IMR-90 (cell line): ENCODE measurements at places on chromosomes 4 and X. TPM values are rescaled to one million over a fixed set of nuclear protein-coding genes. Genes with fewer than 3 reads are reported as not detected.

The F8A2 gene
- not detected in 2 replicates for total RNA-seq

DNA sequence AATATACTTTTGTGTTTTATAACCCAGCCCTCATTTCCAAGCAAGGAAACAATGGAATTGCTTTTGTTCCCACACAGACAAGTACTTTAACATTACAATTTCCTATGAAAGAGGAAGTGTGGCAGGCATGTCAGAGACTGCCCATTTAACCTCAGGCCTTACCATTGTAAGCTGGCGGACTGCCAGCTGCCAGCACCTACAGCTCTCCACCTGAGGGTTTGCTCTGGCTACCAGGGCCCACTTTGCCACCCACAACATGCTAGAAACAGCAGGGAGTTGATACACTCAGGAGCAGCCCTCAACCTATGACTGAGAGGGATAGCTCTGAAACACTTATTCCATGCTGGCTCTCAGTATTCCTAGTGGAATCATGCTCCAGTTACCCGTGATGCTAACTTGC lies 152.3 kb upstream of the PRDX4 start:
- DNase-seq: no peak

GRCh38 chr4:167873496-167873895 lies 218.8 kb upstream of the ANXA10 start:
- no peak for DNase-seq

DNA sequence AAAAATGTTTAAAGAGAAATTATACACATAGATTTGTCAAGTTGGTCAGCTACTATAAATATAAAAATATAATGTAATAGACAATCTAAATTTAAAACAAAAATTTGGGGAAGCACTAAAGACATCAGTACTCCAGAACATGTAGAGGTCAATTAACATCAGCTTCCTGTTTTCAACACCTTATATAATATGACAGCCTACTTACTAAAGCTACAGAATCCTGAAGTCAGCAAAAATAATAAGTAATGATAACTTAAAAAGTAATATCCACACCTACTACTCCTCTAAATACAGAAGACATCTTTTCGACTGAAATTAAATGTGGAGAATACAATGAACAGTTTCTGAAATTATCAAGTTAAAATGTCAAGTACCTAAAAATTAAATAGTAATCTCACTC lies 118.6 kb downstream of the LRBA start:
- DNase-seq: no peak

The DRP2 gene
- total RNA-seq: 6.9 and 7.0 TPM in 2 replicates

The DCK gene
- 7.0 and 14.4 TPM in 2 replicates for total RNA-seq

The CYTL1 gene
- 1.3 and 1.4 TPM in 2 replicates for total RNA-seq

The CLCN4 gene
- 3.9 and 4.5 TPM in 2 replicates for total RNA-seq

DNA sequence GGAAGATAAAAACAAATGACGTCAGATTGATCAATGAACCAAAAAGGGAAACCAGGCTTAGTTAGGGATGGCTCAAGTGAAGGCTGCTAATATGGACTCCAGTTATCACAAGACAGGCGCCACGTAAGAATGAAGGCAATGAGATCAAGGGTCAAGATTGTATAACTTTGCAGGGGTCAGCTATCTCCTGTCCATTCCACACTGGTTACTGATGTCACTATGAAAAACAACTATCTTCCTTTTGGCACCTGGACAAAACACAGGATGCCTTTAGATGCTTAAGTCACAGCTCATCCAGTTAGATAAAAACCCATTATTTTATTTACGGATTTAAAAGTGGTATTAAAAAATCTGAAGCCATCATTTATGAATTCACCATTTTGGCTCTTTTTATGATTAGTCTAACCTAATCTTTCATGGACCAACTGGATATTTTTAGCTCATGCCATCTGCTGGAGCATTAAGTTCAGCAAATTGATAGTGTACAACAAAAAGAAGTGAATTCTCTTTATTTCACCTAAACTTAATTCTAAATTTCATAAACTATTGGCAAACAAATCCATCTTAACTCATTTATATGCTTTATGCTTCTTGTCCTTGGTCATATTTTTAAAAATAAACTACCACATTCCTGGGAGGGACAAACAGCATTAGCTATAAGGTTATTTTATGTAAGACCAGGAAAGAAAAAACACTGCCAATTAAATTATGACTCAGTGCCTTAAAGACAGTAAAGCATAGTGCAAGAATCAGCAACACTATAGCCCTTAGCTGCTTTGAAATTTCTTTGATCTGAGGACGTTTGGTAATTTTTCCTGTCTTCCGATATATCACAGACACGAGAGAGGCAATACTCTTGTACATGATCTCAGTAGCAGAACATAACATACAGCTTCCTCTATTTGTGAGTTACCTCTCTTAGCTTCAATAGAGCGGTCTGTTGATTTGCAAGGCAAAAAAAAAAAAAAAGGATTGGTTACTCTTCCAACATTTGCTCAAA lies 27.0 kb downstream of the DHX15 start:
- peak; percentile 63 for DNase-seq

- no peak for DNase-seq
These were observed 54.7 kb upstream of the EPHA5 start for GRCh38 chr4:65724973-65725372.

- DNase-seq: peak; percentile 41
These were observed 14.0 kb downstream of the CFAP97 start for GRCh38 chr4:185189606-185190305.

The ARHGAP6 gene
- total RNA-seq: 1.1 and 1.8 TPM in 2 replicates

The ACOX3 gene
- total RNA-seq: 24.2 and 25.8 TPM in 2 replicates

DNA sequence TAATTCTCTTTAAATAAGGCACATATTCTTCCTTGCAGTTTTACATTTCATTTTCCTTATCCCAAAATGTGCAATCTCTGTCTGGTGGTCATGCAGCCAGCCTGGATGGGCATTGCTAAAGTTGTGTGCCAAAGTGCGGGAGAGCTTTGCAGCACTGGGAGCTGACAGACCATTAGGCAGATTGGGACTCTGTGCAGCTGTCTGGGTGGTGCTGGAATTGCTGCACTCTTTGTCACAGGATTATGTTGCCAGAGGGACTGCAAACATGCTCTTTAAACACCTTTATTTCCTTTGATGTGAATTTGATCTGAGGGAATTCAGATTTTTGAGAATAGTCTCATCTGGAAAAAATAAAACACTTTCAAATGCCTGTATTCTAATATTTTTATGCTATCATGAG lies 956.2 kb upstream of the DIAPH2 start:
- DNase-seq: no peak

DNA sequence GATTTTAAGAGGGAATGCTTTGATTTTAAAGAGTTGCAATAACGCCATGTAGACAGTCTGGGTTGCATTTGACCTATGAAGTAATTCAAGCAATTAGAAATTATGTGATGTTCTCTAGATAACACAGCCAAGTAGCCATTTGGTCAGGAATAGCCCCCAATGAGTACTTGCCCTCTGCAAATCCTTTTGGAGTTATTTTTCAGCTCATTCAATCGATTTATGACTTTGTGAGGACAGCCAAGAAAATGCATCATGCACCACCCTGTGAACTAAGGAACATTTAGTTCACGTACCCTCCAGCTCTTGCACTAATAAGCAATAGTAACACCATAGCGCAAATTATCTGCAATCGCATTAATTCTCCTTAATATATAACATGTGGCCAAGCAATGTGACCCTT lies 552.6 kb upstream of the INTU start:
- DNase-seq: no peak

DNA sequence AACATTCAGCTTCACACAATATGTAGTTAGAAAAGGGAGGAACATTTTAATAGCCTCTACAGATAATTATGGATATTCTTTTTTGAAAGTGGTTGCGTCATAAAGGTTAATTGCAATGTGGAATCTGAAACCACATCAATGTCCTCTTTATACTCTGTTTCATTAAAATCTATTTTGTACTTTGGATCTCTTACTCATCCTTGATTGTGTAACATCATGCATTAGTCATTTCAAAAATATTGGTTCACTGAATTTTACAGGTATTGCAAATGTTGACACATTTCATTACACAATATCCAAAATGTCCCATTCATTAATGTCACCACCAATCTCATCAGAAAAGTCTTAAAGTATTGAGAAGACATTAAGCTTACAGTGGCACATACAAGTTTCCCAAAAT lies 62.7 kb upstream of the USP9X start:
- peak; percentile 38 for DNase-seq

The GIMD1 gene
- total RNA-seq: not detected in 2 replicates

The PAGE4 gene
- not detected in 2 replicates for total RNA-seq

DNA sequence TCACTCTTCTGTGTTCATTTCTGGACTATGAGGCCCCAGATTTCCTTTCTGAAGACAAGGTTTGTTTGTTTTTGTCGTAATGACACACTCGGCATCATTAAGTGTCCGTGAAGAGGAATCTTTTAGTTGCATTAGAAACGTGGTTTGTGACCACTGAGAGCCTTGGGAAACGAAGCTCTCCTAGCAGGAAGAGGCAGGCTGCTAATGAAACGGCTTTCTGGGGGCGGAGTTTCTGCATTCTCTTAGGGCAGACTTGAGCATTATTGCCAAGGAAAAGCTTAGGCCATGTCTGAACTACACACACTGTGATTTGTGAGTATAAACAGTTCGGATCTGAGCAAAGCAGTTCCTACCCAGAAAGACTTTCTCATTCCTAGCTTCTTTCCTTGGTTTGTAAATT lies 64.0 kb downstream of the SOX3 start:
- DNase-seq: peak; percentile 5

DNA sequence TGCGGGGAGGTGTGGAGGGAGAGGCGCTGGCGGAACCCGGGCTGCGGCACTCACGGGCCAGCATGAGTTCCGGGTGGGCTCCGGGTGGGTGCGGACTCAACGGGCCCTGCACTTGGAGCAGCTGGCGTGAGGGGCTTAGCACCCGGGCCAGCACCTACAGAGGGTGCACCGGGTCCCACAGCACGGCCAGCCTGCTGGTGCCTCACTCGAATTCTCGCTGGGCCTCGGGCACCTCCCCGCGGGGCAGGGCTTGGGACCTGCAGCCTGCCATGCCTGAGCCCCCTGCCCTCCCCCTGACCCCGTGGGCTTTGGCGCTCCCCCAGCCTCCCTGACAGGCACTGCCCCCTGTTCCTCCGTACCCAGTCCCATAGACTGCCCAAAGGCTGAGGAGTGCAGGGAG lies 10.8 kb upstream of the CAMK2D start:
- DNase-seq: no peak

GRCh38 chrX:106615041-106615440 lies 3.3 kb downstream of the RADX start:
- no peak for DNase-seq

DNA sequence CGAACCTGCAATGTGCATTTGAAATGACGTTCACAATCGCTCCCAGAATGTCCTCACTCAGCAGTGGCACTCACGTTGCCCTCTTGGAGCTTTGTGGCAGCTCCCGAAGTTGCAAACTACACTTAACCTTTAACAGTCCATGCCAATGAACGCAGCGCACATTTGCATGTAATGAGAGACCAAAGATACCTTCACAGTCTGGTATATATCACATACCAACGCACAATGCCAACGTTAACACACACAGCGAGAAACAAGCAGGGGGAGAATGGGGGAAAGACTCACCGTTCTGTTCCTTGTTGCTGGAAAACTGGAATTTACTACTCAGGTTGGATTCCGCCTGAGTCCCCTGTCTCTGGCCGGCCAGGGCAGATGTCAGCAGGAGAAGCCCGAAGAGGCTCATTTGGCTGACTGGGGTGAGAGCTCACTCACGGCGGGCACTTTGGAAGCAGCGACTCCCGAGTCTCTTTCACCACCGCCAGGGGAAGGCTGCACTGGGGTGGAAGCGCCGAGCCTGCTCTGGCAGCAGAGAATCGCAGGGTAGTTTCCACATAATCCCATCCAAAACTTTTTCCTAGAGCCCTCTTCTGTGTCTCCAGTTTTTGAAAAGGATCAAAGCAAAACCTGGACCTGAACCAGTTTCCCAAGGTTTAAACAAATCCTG lies 966 bp downstream of the PDGFC start:
- peak; percentile 62 for DNase-seq

DNA sequence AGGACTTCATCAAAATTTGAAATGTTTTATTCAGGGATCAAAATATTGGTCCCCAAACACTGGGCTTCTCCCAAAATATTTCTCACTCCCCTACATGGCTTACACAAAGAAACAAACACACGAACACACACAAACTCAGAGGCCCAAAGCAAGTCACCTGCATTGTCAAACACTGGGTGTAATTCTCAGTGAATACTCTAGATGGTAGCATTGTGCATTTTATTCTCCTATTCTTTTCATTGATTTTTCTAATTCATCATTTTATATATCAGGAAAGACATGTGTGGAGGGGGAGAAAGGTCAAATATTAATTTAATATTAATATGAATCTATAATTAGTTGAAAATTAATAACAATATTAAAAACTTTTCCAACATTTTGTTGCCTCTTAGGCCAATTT lies 72.3 kb upstream of the TNMD start:
- DNase-seq: peak; percentile 1

The PRR32 gene
- not detected in 2 replicates for total RNA-seq

DNA sequence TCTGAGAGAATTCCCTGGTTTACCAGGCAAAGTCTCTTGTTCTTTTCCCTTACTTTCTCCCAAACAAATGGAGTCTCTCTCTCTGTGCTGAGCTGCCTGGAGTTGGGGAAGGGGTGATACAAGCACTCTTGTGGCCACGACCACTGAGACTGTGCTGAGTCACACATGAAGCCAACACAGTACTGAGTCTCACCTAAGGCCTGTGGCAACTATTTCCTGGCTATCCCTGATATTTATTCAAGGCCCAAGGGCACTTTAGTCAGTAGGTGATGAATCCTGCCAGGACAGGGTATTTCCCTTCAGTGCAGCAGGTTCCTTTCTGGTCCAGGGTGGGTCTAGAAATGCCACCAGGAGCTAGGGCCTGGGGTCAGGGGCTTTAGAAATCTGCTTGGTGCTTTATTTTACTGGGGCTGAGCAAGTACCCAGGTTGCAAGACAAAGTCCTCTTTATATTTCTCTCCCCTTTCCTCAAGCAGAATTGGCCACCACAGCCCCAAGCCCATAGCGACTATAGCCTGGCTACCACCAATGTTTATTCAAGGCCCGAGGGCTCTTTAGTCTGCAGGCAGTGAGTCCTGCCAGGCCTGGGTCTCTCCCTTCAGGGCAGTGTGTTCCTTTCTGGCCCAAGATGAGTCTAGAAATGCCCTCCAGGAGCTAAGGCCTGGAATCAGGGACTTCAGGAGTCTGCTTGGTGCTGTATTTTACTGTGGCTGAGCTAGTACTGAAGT lies 10.5 kb downstream of the ARL13A start:
- DNase-seq: peak; percentile 22

The TMPRSS11D gene
- total RNA-seq: not detected in 2 replicates

The MAGEB10 gene
- not detected in 2 replicates for total RNA-seq

DNA sequence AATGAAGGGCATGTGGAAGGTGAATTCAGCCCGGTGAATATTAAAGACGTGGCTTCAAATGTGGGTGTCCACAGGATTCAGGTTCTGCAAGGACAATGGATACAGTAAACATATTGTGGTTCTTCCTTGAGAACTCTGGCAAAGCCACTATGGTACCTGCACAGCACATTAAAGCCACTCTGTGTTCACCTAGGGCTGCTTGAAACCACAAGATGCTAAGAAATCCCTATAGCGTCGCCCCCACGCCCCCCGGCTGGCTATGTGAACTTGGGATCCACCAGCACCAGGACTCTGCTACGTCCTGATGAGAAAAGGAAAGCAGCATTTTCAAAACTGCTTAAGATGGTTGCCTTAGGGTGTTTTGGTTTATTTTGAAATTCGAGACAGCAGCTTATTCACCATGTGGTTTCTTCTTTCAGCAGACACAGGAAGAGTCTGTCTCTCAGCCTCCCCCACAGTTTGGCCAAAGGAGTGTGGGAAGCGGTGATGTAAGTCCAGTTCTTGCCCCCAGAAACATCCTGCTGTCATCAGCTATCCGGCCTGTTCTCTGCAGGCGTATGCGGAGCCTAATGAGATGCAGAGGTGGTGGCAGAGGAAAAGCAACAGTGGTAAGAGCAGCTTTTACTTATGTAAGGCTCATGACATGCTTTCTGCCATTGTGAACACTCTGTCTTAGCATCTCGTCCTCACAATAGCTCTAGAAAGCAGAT lies 111.5 kb downstream of the AFAP1 start:
- peak; percentile 100 for DNase-seq
